Smooth muscle cell of bladder (primary cell): ENCODE measurements at places on chromosomes 12 and 14. TPM values are rescaled to one million over a fixed set of nuclear protein-coding genes. Genes with fewer than 3 reads are reported as not detected.

KRT82 gene
- total RNA-seq = not detected in 2 replicates

RTN1 gene
- 1.6 and 2.7 TPM in 2 replicates for total RNA-seq

ERG28 gene
- total RNA-seq = 7.4 and 8.0 TPM in 2 replicates

CD69 gene
- total RNA-seq = 0.14 TPM in 1 of 2 replicates, not detected in the other

OTOGL gene
- 0.09 and 0.14 TPM in 2 replicates for total RNA-seq

CRIP2 gene
- 22.7 and 23.2 TPM in 2 replicates for total RNA-seq

ERP27 gene
- not detected in 2 replicates for total RNA-seq

LHX5 gene
- total RNA-seq = not detected in 2 replicates

GON7 gene
- total RNA-seq = 10.5 and 12.4 TPM in 2 replicates

RNASE7 gene
- not detected in 2 replicates for total RNA-seq

NUAK1 gene
- 17.9 and 25.8 TPM in 2 replicates for total RNA-seq

GLT1D1 gene
- total RNA-seq = not detected in 2 replicates

ALDH1L2 gene
- 44.7 and 44.8 TPM in 2 replicates for total RNA-seq

C12orf76 gene
- 9.8 and 13.2 TPM in 2 replicates for total RNA-seq

PLBD1 gene
- total RNA-seq = 1.1 and 3.2 TPM in 2 replicates

VRK1 gene
- 12.8 and 23.5 TPM in 2 replicates for total RNA-seq

ALG10 gene
- total RNA-seq = 3.7 and 6.1 TPM in 2 replicates

RHNO1 gene
- total RNA-seq = 13.6 and 14.9 TPM in 2 replicates

ITGB7 gene
- total RNA-seq = 0.14 and 0.37 TPM in 2 replicates

DPPA3 gene
- total RNA-seq = not detected in 2 replicates

RPGRIP1 gene
- total RNA-seq = not detected in 2 replicates

GNB3 gene
- 0.92 and 1.3 TPM in 2 replicates for total RNA-seq

PRH2 gene
- 0.14 and 0.18 TPM in 2 replicates for total RNA-seq

MANSC4 gene
- not detected in 2 replicates for total RNA-seq

NEMF gene
- 57.0 and 67.0 TPM in 2 replicates for total RNA-seq

CCDC88C gene
- total RNA-seq = 0.28 and 0.85 TPM in 2 replicates
